ENCODE measurements at places on chromosomes 4 and X.

DNA sequence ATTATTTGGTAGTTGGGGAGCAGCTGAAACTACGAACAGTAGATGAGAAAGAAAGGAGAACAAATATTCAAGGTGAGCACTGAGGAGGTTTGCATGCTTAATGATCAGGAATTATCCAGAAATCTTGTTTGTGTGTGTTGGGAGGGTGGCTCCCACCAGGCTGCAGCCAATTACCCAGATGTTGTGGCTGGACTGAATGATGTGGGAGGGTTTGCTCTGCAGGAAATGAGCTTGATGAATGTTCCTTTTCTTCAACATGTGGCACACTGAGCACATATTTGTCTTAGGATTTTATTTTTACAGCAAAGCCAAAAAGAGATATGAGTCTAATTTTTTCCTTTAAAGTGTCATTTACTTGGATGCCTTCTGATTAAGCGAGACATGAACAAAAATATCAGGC is 48.3 kb upstream of the AMOT start:
- no peak for DNase-seq

GRCh38 chr4:146255874-146256273 is 41.5 kb downstream of the REELD1 start:
- no peak for DNase-seq

DNA sequence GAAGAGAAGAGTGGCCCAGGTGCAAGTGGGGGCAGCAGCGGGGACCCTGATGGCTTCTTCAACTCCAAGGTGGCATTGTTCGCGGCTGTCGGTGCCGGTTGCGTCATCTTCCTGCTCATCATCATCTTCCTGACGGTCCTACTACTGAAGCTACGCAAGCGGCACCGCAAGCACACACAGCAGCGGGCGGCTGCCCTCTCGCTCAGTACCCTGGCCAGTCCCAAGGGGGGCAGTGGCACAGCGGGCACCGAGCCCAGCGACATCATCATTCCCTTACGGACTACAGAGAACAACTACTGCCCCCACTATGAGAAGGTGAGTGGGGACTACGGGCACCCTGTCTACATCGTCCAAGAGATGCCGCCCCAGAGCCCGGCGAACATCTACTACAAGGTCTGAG is 11.4 kb downstream of the EFNB1 start:
- no peak for DNase-seq

GRCh38 chr4:142248946-142249345 is 597.2 kb downstream of the INPP4B start:
- DNase-seq: no peak

DNA sequence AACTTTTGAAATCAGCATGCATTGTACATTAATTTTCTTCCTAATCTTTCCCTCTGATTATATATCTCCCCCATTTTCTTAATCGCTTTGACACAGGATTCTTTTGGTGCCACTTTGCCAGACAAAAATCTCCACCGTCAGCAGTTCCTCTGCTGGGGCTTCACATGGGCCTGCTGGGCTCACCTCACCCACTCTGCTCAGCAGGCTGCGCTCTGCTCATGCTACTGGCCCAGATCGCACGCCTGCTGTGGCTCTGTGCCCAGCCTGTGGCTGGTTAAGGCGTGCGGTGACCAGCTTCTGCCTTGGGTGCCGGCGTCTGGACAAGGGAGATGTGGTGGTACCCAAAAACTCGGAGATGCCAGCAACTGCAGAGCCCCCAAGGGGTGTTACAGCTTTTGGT is 31.1 kb downstream of the UCHL1 start:
- DNase-seq: no peak

- DNase-seq: no peak
These were observed 228.8 kb downstream of the ADGRL3 start for GRCh38 chr4:61428950-61429349.

DNA sequence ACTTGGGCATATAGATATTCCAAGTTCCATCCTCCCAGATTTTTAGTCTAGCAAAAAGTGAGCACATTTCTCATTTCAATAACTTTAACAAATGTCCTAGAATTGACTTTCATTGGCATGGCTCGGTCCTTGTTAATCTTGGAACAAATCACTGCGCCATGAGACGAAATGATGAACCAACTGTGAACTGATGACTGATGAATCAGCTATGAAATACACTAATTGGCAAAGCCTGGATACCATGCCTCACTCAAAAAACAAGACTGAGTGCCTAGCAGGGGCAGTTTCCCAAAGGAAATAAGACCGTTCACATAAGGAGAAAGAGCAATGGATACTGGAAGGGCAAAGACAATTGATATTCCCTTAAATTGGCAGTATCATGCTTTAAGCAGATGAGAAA is 248.6 kb upstream of the VEGFC start:
- no peak for DNase-seq

- no peak for DNase-seq
These were observed 1738.8 kb upstream of the IGFBP7 start for GRCh38 chr4:58849026-58849425.

DNA sequence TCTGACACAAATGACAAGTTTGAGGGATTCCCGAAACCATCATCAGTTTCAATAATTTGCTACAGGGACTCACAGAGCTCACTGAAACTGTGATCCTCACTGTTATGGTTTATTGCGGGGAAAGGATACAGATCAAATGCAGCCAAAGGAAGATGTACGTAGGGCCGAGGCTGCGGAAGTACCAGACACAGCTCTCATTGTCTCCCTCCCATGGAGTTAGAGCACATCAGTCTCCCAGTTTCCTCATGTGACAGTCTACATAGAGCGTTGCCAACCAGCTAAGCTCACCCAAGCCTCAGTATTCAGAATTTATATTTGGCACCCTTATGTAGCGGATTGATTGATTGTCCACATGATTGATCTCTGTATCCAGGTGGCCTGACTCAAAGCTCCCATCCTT is 137.8 kb upstream of the TENM3 start:
- no peak for DNase-seq

DNA sequence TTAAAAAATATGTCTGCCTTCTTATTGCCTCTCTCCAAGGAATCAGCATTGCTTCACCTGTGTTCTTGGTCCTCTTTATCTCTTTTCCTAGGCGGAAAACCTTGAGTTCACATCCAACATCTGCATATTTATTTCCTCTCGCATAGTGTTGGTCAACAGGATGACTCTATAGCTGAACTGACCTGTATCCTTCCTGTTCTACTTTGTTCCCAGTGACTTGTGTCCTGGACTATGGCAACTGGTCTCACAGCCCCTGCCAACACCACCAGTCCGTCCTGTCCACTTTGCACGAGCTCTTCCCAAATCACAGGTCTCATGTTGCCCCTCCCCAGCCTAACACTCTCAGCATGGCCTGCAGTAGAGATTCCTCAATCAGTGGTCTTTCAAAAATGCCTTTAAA is 2.0 kb downstream of the DIPK2B start:
- no peak for DNase-seq

- DNase-seq: no peak
These were observed 4.8 kb upstream of the NKAP start for GRCh38 chrX:119948381-119948780.

DNA sequence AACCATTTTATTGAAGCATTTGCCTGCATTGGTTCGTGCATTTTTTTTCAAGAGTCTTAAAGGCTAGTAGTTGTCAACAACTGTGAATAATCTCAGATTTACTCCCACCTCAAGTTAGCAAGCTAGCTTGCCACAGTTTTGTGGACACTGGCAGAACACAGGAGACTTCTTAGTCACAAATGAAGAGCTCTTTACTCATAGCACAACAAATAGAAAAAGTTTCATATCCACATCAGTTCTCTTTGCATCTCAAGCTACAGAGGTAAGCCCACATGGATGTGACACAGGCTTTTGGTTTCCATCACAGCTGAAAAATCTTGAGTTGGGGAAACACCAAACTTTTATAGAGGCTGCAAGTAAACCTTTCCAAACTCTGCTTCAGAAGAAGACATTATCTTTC is 2315.7 kb upstream of the TENM3 start:
- no peak for DNase-seq

DNA sequence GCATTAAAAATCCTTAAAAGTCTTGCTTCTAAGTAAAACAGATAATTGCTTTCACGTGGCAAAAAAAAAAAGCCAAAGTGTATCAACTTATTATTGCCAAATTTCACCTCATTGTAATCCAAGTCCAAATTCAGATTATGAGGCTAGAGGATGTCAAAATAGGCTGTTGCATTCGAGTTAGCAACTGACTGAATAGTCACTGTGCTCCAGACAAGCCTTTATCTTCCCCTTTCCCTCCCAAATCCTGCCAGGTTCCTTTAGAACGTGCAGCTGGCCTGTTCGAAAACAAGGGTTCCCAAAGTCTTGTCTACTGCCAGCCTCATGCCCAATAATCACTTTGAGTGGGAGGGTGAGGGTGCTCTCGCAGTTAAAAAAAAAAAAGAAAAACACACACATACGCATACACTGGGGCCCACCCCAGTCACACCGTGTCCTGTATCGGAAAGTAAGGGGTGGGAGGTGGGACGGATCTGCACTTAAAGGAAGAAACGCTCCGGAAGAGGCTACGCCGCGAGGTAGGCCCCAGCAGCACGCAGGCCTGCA is 603 bp downstream of the MAD2L1 start:
- DNase-seq: no peak

DNA sequence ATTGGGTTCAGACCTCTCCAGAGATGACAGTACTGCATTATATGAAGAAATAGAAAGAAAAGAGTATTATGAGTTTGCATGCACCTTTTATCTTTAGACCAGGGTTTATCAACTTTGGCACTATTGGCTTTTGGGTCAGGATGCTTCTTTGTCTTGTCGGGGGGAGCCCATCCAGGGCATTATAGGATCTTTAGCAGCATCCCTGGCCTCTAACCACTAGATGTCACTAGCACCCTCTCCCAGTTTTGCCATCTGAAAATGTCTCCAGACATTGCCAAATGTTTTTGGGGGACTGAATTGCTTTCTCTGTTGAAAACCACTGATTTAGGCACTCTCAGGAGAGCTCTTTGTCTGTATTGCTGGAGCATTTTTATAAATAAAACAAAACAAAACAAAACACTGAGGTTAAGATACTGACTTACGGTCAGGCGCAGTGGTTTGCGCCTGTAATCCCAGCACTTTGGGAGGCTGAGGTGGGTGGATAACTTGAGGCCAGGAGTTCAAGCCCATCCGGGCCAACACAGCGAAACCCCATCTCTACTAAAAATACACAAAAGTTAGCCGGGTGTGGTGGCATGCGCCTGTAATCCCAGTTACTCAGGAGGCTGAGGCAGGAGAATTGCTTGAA is 23.6 kb downstream of the CA5B start:
- no peak for DNase-seq

- DNase-seq: no peak
These were observed 44.1 kb upstream of the PRKX start for GRCh38 chrX:3757510-3758025.

- DNase-seq: no peak
These were observed 61.2 kb downstream of the HMGB2 start for GRCh38 chr4:173272996-173273395.

GRCh38 chr4:3851211-3851610 is 85.0 kb downstream of the ADRA2C start:
- no peak for DNase-seq

DNA sequence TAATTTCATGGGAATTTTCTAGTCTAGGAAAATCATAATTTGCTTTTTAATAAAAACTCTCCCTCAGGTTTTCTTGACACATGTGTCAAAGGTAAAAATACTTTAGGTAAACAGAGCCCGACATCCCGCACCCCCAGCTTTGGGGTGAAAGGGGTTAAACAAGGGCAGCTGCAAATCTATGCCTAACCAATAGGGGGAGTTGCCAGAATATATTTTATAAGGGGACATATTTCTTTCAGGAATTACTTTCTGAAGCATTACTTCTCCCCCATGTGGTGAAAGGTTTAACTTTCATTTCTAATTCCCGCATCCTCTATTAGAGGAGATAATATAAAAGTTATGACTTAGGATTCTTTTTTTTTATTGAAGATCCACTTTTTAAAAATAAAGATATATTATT is 53.9 kb upstream of the HEPH start:
- DNase-seq: no peak

GRCh38 chrX:39874202-39874816 is 223.4 kb downstream of the BCOR start:
- no peak for DNase-seq

GRCh38 chr4:151361126-151361525 is 35.7 kb upstream of the SH3D19 start:
- DNase-seq: no peak

Data from T-helper 17 cell (primary cell).